ENCODE measurements at places on chromosomes 4 and X.

DNA sequence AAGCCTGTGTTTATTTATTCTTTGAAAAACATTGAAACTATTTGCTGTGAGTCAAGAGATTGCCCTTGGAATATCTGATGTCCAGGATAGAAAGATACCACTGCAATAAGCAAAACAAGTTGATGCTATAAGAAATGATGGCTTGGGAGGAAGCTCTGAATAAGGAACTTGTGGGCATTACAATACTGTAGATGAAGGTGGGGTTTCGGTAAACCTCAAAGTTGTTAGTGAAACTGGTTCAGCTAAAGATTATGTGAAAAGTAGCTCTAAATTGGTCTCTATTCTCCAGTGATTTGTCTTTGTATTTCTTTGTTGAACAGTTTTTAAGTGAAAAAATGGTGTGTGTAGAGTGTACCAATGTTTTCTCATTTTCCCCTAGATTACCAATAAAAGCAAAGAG is 128.7 kb downstream of the AKAP4 start:
- no peaks in the 10 kb centered on the region for H3K27me3 ChIP-seq
- peaks cover 3% of the 10 kb centered on the region for H3K36me3 ChIP-seq
- H3K27ac ChIP-seq: no peak overlapping the region

GRCh38 chr4:168600796-168601583 is 104.1 kb downstream of the PALLD start:
- H3K4me1 ChIP-seq: no peaks in the 10 kb centered on the region
- peaks cover 3% of the 10 kb centered on the region for H3K27me3 ChIP-seq
- H3K4me3 ChIP-seq: no peak overlapping the region
- H3K36me3 ChIP-seq: no peaks in the 10 kb centered on the region

DNA sequence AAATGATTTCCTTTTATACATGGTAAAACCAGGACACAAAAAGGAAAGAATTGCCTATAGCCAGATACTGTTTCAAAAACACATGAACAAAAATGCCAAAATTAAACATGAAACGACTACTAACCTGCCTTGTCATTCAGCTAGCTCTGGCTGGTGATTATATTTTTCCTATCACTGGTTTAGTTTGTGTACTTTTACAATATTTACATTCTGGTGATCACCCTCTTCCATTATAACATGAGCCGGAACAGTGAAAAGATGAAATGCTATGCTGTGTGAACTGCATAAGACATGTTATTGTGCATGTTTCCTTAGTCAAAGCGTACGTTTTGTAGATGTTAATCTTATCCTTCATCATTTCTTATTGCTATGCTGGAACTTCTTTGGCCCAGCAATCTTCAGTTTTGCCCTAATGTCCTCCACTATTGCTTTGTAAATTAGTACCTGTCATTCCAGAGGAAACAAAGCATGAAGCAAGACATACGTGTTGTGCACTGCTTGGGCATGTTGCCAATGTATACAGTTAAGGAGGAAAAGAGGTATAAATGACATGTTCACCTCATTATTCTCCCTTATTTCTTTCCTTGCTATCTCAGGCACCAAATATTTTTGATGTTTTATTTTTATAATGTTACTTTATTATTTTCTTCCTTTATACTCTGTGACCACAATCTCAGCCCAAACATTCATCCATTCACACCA is 386.3 kb downstream of the ARHGAP24 start:
- H3K27ac ChIP-seq: no peak overlapping the region
- H3K4me3 ChIP-seq: no peak overlapping the region
- no peaks in the 10 kb centered on the region for H3K27me3 ChIP-seq
- H3K4me1 ChIP-seq: no peaks in the 10 kb centered on the region

- no peaks in the 10 kb centered on the region for H3K27me3 ChIP-seq
- H3K36me3 ChIP-seq: no peaks in the 10 kb centered on the region
- no peak overlapping the region for H3K4me3 ChIP-seq
- DNase-seq: no peak
- no peaks in the 10 kb centered on the region for H3K4me1 ChIP-seq
These were observed 69.4 kb downstream of the HCCS start for GRCh38 chrX:11180571-11180970.

- peaks cover 6% of the 10 kb centered on the region for H3K36me3 ChIP-seq
- H3K4me3 ChIP-seq: no peak overlapping the region
- no peaks in the 10 kb centered on the region for H3K27me3 ChIP-seq
- peaks cover 16% of the 10 kb centered on the region for H3K4me1 ChIP-seq
- no peak overlapping the region for H3K27ac ChIP-seq
- no peak for DNase-seq
These were observed 12.3 kb downstream of the LRP2BP start for GRCh38 chr4:185383451-185383850.

DNA sequence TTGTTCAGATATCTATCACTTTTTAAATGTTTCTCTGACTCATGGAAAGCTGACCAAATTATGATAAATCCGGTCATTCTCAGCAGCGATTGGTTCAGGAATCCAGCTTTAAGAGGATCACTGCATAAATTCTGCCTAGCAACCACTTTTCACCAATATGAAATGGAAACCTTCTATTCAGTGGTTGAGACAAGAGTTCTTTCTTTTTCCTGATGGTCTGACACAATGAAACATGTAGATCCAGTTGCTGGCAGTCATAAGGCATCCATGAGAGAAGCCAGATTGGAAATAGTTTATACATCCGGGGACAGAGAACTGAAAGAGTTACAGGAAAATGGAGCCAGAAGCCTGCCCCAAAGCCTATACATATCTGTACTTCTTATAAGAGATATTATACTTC is 27.2 kb downstream of the MAB21L2 start:
- no peaks in the 10 kb centered on the region for H3K27me3 ChIP-seq
- H3K4me1 ChIP-seq: no peaks in the 10 kb centered on the region
- no peak overlapping the region for H3K27ac ChIP-seq
- no peak for DNase-seq
- H3K36me3 ChIP-seq: no peaks in the 10 kb centered on the region

- no peaks in the 10 kb centered on the region for H3K4me1 ChIP-seq
- no peaks in the 10 kb centered on the region for H3K27me3 ChIP-seq
- no peak overlapping the region for H3K4me3 ChIP-seq
These were observed 12.1 kb upstream of the TRIML2 start for GRCh38 chr4:188121530-188121929.

- no peak for DNase-seq
- no peak overlapping the region for H3K4me3 ChIP-seq
- H3K4me1 ChIP-seq: peaks cover 20% of the 10 kb centered on the region
These were observed 28.8 kb downstream of the ARHGAP10 start for GRCh38 chr4:147760695-147761094.

DNA sequence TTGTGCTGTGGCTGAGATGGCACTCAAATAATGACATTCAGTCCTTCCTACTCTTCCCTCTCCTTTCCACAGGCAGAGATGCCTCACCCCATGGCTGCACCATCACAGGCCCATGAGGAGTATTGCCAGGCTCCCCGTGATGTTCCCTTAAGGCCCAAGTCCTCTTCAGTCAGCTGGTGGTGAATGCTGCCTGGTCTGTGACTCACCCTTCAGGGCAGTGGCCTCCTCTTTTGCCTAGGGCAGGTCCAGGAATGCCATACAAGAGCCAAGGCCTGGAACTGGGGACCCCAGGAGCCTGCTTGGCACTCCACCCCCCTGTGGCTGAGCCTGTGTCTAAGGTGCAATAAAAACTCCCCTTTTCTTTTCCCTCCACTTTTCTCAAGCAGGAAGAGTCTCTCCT is 144.2 kb upstream of the GEMIN8 start:
- H3K4me3 ChIP-seq: no peak overlapping the region
- H3K36me3 ChIP-seq: no peaks in the 10 kb centered on the region
- no peak overlapping the region for H3K27ac ChIP-seq
- H3K27me3 ChIP-seq: no peaks in the 10 kb centered on the region
